ENCODE measurements at places on chromosomes 2 and 18. TPM values are rescaled to one million over a fixed set of nuclear protein-coding genes. Genes with fewer than 3 reads are reported as not detected.

Gene CHRNG
- total RNA-seq = not detected

Gene GTF3C2
- 56.3 TPM for total RNA-seq

Gene DNER
- total RNA-seq = 11.8 TPM

Gene MDH1B
- total RNA-seq = 1.2 TPM

Gene CRYBA2
- total RNA-seq = 0.25 TPM

Gene NEU2
- not detected for total RNA-seq

Gene IKZF2
- total RNA-seq = 0.29 TPM

Gene MYO3B
- total RNA-seq = not detected

Gene EVX2
- total RNA-seq = not detected

Gene COLEC11
- total RNA-seq = 0.53 TPM

Gene DLX1
- total RNA-seq = 2.7 TPM

Gene COL6A3
- 0.24 TPM for total RNA-seq

Gene RBM45
- 12.5 TPM for total RNA-seq

Gene TUBB8B
- not detected for total RNA-seq

Gene IL36RN
- total RNA-seq = 0.02 TPM

Gene CFAP221
- 0.14 TPM for total RNA-seq

Gene PSMD1
- total RNA-seq = 114 TPM

Gene CD8B
- total RNA-seq = not detected

Gene PAX8
- 0.98 TPM for total RNA-seq

Gene IL37
- not detected for total RNA-seq
